ENCODE measurements at places on chromosomes 7 and 10. TPM values are rescaled to one million over a fixed set of nuclear protein-coding genes. Genes with fewer than 3 reads are reported as not detected.

DNA sequence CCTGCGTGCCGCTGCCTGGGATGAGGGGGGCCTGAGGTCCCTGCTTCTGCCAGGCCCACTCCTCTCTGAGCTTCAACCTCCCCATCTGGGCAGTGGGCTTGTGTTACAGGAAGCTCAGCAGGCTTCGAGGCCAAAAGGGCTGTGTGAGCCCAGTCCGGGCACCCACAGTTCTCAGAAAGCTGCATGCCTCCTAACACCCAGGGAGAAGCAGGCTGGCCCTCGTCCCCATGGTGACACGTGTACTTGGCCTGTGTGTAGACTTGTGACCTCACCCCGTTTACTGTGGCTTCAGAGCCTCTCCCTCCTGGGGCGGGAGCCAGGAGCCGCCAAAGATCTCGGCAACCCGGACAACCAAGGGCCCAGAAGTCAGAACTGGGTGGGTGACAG, 2.2 kb upstream of the GRIFIN start:
- peak; percentile 85 for DNase-seq

GRCh38 chr7:6012355-6013104, 3.5 kb downstream of the AIMP2 start:
- no peak for DNase-seq

- DNase-seq = no peak
These were observed 22.8 kb upstream of the ITGB8 start for GRCh38 chr7:20307901-20308300.

Gene ORAI2
- 4.7 TPM for total RNA-seq

Gene PRSS37
- total RNA-seq = not detected

Gene NSUN5
- 12.0 TPM for total RNA-seq
